ENCODE measurements at places on chromosomes 3 and 15.

- no peak for DNase-seq
These were observed 18.8 kb downstream of the STX19 start for GRCh38 chr3:94009608-94010007.

DNA sequence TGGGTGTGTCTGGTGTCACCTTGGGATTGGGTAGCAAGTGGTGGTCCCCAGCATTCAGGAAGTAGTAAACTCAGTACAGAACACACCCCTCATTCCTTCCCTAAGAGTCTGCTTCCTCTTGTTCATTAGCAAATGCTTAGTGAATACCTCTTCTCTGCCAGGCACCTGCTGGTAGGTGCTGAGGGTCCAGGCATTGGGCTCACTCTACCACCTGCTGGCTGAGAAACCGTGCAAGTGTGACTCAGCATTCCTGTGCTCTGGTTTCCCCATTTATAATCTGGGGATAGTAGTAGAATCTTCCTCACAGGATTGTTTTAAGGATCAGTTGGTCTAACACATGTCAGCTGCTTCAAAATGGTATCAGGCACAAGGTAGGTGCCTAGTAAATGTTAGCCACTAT lies 4.8 kb downstream of the SHF start:
- DNase-seq, result no peak

DNA sequence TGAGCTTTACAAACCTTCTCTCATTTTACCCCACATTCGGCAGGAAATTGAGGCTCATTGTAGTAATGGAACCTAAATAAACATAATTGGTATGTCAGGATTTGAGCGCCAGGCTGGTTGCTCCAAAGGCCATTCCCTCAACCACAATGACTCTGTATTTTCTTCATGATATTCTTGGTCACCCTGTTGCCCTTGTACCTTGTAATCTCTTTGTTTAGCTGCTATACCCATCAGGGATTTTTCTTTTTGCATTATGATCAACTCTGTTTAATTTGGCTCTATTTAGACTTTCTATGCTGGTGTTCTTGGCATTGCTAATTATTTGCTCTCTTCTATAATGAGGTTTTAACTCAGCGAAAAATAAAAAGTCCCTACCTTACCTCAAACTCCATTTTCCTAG lies 29.8 kb downstream of the DUOX2 start:
- DNase-seq, result no peak

DNA sequence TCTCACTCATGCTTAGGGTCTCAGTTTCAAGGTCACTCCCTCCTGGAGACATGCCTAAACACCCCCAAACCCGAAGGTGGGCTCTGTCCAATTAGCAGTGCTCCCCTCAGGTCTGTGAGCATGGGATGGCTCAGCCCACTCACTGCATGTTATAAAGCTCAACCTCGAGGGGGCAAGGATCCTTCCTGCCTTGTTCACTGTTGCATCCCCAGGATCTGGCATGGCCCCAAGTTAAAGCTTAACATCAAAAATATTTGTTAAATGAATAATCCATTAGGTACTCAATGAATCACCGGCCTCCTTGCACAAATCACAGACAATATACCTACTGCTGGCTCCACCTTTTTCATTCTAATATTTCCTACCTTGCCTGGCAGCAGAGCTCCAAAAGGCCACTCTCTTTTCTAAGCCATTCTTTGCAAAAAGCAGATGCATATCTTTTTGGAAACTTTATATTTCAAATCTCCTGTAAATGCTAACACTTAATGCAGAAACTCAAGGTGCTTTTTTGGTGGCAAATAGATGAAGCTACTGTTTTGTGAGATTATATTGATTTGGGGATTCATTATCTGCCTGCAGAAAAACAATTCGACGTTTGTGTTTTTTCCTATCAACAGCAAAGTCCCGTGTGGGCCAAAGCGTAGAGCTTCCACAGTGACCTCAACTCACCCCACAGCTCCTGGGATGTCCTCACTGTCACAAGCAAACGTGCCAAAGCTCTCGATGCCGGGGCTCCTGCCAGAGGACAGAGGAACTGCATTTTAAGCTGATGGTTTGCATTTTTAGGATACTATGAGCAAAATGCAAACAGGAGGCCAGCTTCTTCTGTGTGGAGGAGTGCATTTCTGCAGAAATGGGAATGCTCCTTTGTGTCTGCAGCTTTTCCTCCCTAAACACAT lies 35.4 kb downstream of the PCOLCE2 start:
- peak; percentile 21 for DNase-seq

GRCh38 chr15:52680761-52681160 lies 1.6 kb upstream of the ATOSA start:
- DNase-seq, result no peak

- no peak for DNase-seq
These were observed 234.8 kb downstream of the PDZRN3 start for GRCh38 chr3:73389928-73390327.

- DNase-seq, result no peak
These were observed 65.2 kb upstream of the SEC13 start for GRCh38 chr3:10386121-10386520.

DNA sequence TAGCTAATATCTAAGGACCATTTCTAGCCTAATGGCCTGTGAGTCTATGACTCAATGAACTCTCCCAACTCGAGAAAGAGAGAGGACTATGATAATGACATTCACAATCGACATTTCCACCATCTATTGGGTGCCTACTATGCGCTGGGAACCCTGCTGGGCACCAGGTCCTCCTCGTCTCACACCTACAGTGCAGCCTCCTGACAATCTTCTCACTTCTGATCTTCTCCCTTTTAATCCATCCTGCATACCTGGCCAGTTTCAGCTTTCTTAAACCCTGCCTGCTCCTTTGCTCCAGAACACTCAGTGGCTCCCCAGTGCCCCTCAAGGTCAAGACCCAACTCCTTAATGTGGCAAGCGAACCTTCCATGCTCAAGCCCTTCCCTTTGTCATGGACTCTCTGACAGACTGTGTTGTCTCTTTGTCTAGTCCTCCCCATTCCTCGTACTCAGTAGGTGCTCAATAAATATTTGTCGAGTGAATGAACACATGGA lies 3.5 kb upstream of the SLC6A1 start:
- DNase-seq, result no peak

DNA sequence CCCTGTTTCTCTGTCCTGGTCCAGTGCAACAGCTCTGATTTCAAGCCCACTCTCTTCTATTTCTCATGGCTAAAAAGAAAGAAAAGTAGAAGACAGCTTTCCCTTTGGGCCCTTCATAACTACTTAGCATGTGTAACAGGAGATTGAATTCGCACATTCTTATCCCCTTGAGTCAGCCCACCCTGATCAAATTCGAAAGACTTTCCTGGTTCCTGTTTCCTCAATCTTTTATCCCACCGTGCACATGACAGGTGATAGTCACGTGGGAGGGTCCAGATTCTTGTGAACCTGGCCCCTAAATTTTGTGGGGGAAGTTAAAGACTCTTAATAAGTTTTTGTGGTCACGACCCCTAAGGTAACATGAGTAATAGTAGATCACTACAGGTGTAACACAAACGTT lies 4.7 kb upstream of the CCDC54 start:
- no peak for DNase-seq

GRCh38 chr3:58008141-58009025 lies at the start of gene FLNB:
FLNB (plus strand) TSS chr3:58008422; CDS start chr3:58008565, 143 bp downstream.
- no peak for DNase-seq

- no peak for DNase-seq
These were observed 164.3 kb downstream of the FNDC3B start for GRCh38 chr3:172203522-172204258.

DNA sequence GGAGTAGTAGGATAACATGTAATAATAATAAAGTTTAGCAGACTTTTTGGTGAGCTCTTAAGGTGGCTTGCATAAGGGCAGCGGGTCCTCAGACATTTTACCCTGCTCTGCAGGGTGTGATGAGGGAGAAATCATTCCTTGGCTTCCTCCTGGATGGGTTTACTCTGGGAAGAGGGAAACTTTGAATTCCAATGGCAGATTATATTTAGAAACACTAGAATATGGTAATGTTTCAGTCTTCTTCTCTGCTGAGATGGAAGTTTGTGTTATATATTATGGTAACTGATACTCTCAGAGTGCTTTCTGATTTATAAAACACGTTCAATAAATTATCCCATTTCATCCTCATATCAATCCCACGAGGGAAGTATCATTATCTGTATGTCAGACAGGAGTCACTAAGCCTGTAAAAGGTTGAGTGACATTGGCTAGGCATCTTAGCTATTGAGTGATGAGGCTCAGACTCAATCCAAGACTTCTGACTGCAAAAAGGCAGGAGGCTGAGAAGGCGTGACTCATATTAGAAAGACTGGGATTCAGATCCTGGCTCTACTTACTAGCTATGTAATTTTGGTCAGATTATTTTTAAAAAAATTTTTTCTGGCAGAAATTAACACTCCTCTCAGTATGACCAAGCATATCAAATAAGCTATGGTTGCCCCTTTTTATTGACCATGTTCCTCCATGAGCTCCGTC lies 19.3 kb downstream of the PDIA5 start:
- DNase-seq, result no peak

- no peak for DNase-seq
These were observed 275.9 kb downstream of the UBE2E2 start for GRCh38 chr3:23479026-23479425.

DNA sequence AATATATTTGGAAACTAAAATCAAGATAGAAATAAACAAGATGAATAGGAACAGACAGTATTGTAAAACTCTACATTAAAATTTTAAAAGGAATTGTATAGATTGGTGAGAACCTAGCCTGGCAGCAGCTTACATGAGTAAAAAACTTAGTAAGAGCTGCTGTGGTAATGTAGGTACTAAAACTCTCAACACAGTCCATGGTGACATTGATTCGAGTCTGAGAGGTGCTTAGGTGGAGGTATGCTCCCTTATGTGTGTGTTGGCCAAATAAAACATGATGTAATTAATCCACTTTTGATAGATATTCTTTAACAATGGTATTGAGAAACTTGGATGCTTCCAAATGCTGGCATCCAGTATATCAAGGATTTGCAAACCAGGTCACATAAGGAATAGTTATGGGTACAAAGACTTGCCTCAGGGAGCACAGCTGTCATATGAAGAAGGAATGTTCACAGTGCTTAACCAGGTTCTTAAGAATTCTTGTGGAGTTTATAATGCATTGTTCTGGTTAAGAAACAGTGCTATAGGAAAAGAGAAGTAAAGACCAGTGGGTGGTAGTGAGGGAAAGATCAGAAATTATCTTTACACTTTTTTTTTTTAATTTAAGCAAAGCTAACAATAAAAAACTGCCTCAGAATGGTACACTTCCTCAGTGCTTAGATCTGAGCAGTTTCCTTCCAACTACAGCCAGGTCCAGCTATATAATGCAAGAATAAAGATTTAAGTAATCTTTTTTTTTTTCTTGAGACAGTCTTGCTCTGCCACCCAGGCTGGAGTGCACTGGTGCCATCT lies 24.6 kb upstream of the IL20RB start:
- no peak for DNase-seq

- DNase-seq, result no peak
These were observed 464.7 kb downstream of the PDCD6IP start for GRCh38 chr3:34263101-34263621.

GRCh38 chr3:111610189-111610588 lies 15.0 kb upstream of the ZBED2 start:
- DNase-seq, result no peak
